ENCODE measurements at places on chromosomes 5 and 9.
A peak's percentile ranks its signal among the peaks of the same experiment; 100 is the strongest.

- DNase-seq = no peak
Observed at GRCh38 chr5:2748179-2748860, 3.2 kb downstream of the IRX2 start.

DNA sequence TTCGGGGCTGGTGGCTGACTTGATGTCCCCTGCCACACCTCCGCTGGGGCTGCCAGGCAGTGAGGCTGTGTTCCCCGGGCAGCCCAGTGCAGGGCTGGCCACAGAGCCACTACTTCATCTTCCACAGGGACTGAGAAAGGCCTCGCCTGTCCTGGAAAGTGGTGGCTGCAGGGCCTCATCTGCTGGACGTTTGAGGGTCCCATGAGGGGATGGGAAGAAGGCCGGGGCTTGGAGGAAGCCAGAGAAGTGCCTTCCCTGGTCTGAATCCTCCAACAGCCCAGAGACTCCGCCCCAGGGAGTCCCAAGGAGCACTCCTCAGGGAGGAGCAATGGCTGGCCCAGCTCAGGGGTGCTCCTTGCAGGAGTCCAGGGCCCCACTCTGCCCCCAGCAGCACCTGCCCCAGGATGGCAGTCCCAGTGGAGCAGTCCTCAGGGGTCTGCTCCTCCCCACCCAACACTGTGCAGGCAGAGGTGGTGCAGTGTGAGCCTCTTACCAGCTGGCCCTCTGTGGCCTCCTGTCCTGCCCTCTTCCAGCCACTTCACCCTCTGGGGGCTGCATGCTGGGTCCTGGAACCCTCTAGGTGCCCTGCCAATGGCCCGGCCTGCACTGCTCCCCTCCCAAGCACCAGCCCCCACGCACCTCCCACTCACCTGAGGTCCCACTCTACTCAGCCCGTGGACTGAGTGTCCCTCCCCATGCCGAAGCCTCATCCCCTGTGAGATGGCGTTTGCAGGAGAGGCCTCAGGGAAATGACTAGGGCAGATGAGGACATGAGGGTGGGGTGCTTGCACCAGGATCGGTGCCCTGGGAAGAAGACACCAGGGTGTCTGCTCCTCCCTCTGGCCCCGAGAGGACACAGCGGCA lies 47.3 kb upstream of the COL5A1 start:
- DNase-seq = no peak

- DNase-seq = no peak
Observed at GRCh38 chr5:50767588-50767987, 101.2 kb downstream of the PARP8 start.

DNA sequence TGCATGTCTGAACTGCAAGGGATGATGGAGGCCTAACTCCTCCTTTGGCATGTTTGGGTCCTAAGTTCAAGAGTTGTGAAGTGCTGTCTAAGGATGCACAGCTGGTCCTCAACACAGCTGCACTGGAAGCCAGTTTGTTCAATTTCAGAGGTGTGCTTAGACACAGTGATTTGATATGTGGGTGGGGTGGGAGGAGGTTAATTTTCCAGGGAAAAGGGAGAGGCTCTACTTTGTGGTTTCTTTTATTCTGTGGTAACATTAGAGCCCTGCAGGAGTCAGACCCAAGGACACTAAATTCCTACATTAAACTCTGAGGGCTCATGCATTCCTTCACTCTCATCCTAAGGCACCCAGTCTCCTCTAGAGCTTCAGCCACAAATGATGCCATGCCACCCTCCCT lies 188.4 kb upstream of the MAST4 start:
- no peak for DNase-seq

GRCh38 chr9:105355781-105356180 lies 92.1 kb upstream of the FSD1L start:
- no peak for DNase-seq

DNA sequence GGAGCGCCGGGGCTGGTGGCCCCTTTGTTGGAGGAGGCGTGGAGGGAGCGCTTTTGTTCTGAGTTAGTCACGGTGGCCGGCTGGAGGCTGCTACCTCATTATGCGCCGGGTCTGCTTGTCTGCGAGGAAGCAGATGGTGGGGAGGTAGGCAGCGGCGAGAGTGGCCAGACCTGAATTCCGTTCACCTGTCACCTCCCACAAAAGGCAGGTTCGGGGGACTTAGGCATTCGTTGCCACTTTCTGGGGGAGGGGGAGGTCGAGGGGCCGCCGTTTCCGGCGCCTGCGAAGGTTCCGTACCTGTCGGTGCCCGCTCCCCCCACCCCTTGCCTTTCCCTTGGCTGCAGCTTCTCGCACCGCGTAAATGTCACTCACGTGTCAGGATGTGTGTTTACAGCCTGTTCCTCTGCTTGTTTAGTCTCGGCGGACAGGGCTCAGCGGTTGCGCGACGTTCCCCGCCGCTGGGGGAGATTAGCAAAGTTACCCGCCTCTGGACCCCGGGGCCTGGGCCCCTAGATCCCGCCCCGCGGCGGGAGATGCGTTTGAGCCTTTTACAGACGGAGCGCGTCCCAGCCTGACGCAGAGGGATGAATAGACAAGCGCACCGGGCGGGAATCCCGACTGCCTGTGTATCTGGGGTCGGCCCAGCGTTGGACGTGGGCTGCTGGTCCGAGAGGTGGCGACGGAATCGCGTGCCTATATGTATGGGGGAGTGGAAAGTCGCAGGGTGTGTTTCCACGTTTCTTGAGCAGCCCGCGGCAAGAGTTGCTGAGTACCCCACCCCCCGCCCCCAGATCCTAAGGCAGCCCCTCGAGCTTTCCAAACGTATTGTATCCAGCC lies 2.7 kb upstream of the LHX2 start:
- DNase-seq = no peak

DNA sequence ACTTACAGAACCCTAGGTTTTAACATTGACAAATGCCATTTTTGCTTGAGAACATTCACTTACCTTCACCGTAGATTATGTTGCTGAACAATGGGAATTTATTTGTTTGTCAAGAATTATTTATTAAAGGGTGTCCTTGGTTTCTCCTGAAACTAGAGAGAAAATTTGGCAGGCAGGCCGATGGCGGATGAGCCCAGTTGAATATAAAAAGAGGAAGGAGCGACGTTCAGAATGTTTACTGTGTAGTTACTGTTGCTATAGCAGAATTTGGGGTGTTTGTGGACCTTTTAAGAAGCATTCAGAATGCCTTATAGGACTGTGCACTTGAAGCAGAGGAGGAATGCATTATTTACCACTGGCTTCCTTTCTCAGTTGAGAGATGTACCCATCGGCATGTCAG lies 268.2 kb downstream of the CDH10 start:
- DNase-seq = no peak

DNA sequence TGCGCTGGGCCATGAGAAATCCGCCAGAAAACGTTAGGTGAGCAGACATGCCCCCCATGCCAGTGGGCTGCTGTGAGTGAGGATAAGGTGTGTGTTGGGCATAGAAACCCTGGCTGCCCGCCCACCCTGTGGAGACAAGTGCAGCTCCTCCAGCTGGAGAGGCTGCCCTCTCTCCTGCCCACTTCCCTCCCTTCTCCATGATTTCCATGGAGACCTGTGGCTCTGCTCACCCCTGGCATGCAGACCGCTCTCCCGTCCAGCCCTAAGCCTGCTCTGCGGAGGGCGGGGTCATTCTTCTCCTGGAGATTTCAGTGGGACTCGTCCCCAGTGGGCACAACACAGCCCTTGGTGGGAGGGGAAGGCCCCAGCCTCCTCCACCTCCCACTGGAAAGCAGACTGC lies 133.0 kb upstream of the FAM120A start:
- DNase-seq = no peak

GRCh38 chr9:15606643-15607472 lies 54.0 kb downstream of the CCDC171 start:
- no peak for DNase-seq

- DNase-seq = no peak
Observed at GRCh38 chr5:53782620-53783019, 222.2 kb downstream of the NDUFS4 start.

DNA sequence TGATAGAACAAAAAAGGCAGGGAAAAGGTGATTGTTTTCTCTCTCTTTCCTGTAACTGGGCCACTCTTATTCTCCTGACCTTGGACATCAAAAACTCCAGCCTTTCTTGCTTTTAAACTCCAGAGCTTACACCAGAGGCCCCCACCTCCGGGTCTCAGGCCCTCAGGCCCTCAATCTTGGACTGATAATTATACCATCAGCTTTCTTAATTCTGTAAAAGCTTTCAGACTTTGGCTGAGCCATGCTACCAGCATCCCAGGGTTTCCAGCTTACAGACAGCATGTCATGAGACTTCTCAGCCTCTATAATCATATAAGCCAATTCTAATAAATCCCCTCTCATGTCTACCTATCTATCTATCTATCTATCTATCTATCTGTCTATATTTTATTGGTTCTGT lies 137.7 kb downstream of the SNX18 start:
- no peak for DNase-seq

GRCh38 chr9:14007190-14007769 lies 306.7 kb downstream of the NFIB start:
- DNase-seq = no peak

DNA sequence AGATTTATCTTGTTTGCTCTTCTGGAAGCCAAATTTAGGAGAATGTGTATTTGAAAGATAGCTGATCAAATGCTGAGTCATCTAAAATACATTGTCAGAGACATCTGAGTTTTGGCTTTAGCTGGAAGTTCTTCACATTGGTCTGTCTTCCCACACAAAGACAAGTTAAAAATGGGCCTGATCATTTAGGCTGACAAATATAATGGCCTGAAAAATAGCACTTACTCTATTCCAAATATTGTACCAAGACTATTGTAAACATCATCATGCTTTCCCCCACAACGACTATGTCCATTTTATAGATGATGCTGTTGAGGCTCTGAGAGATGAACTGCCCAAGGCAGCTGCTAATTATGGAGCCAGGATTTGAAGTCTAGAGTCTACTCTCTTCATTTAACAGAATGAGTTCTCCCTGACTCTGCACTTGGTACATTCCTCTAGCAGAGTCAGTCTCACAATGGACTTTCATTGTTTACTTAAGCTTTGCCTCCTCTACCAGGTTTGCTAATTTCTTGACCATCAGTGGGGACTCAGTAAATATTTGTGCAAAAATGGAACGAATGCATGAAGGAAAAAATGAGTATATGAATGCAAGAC lies 619.4 kb upstream of the KLF4 start:
- no peak for DNase-seq

DNA sequence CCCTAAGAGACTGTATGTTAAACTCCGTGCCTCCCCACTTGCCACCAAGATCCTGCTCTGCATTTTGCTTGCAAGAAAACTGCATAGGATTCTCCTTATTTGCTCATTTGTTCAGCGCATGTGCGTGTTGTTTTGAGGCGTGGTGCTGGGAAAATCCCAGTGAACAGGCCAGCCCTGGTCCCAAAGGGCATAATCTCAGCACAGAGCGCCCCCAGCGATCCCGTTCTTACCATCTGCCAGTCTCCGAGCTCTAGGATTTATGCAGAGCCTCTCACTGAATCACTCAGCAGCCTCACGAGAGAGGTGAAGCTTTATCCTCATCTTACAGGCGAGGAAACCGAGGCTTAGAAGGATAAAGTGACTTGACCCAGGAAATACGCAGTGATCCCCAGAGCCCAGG lies 11.5 kb downstream of the PRRX2 start:
- DNase-seq = no peak

DNA sequence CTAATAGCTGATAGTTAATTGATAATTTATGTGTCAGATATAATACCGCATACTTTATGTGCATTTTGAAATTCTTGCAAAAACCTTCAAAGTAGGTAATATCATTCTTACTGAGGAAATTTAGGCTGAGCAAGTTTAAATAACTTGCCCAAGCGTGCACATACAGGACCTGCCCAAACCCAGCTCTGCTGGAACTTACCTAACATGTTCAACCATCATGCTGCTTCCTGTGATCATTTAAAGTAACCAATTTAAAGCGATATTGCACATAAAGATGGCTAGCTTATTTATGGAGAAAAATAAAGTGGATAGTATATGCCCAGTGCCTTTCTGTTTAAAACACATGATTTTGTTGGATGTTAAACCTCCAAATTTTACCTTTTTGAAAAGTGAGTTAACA lies 4.3 kb downstream of the FAM174A start:
- DNase-seq = no peak

- DNase-seq = no peak
Observed at GRCh38 chr9:113588242-113588810, 124.8 kb downstream of the RGS3 start.

GRCh38 chr9:75041041-75041440 lies 12.9 kb upstream of the CARNMT1 start:
- no peak for DNase-seq

GRCh38 chr5:1139331-1140170 lies 27.7 kb upstream of the SLC12A7 start:
- no peak for DNase-seq

DNA sequence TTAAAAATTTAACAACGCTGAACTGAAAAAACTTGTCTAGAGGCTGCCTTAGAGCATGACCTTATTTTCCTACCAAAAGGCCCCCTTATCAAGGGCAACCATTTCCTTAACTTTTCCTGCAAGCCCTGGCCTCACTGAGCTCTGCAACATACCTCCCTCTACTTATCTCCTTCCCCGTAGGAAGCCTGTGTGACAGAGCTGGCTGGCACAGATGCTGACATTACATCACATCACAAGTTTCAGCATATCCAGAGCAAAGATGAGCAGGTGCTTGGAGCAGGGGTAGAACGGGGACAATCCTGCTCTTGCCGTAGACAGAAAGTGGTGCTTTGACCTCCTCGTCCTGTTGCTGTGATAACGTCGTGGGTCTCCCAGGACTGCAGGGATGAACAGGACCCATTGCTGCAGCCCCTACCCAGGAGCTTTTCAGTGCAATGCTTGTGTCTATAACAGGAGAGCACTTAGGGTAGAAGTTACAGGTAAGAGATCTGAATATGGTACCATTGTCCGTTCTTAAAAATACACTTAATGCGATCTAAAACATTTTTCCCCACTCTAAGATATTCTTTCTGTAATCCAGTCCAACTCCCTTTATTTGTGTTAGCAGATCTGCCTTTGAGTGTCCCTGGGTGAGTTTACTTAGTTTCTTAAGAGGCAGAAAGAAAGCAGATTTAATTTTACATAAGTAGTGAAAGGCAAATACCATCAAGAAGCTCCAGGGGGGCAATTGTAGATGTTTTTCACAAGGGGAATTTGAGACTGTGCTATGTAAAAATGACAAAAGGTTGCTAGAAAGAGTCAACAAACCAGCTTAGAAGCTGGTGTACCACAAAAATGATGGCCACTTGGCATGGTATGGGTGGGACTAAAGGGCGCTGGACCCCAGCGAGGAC lies 101.9 kb upstream of the EFNA5 start:
- no peak for DNase-seq

DNA sequence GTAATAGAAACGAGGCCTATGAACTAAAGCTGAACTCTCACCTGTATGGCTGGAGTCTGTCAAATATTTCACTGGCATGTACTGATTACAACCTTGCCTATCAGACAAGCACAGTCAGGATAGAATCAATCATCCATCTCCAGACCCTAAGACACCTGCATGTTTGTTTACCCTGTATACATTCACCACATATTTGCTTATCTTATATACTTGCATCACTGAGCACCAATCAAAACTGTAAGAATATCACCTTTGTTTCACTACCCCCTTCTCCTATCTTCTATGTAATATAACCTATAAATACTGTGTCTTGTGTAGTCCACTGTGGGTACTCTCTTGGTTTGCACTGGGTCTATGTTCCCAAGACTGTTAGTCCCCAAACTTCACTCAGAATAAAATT lies 1085.7 kb downstream of the TAF11L14 start:
- no peak for DNase-seq

GRCh38 chr5:177434437-177434836 lies 8.0 kb downstream of the GRK6 start:
- DNase-seq = peak; percentile 50

- no peak for DNase-seq
Observed at GRCh38 chr9:113462781-113463286, 693 bp upstream of the RGS3 start.
